Activated naive CD4-positive, alpha-beta T cell (primary cell): ENCODE measurements at places on chromosomes 6 and 20.

- no peak for DNase-seq
These were observed 1373.5 kb downstream of the GRIK2 start for GRCh38 chr6:102766963-102767362.

DNA sequence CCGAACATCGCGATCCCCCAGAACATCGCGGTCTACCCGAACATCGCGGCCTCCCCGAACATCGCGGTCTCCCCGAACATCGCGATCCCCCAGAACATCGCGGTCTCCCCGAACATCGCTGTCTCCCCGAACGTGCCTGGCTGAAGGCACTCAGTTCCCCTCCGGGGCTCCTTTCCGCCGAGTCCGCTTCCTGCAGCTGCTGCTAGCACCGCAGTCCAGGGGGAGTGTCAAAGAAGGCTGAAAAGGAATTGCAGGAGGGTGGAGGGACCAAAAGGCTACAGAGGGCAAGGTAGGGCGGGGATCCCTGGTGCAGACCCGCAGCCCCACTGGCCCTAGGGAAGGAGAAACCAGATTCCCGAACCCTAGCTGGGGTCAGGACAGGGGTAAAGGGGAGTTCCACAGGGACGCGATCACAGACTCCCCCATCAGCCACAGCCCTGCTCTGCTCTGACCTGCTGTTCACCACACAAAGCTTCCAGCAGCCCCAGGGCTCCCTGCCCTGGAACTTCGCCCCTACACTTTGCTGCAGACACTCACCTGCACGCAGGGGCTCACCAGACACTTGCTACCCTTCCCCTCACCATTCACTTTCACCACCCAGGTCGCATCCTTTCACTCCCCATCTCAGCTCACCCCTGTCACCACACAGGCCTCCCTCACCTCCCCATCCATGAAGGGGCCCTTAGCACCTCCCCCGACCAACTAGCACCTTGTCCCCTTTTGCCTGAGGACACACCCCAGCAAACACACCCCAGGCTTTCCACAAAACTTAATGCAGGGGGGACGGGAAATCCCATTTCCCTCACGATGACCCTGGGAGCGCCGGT is 1.7 kb downstream of the ULBP1 start:
- no peak for DNase-seq

DNA sequence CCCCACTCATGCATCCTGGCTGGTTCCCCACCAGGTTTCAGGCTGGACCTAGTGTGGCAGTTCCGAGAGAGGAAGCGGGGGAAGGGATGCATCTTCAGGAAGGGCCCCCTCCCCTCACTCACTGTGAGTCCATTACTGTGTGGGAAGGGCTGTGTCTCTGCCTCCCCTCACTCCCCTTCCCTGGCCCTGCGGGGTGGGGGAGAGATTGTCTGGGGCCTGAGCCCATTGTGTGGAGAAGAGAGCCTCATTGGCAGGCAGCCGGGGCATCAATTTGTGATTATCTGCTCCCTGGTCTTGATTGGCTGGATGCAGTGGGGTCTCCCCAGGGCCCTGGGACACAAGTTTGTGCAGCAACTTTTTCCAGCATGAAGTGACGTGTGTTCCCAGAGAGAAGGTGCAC is 4.1 kb upstream of the MYT1 start:
- no peak for DNase-seq

DNA sequence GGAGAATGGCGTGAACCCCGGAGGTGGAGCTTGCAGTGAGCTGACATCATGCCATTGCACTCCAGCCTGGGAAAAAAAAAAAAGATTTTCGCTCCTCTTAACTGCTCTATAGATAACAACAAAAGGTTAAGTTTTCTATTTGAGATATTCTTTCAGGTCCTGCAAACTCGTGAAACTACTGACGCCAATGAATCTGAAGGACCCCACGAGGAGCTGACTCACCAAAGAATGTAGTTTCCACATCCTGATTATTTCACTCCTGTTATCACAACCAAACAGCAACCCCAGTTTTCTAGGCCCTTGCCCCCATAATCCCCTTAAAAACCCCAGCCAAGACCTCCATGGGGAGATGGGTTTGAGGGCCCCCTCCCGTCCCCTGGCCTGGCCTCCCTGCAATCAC is 58.7 kb downstream of the OTOR start:
- no peak for DNase-seq

GRCh38 chr6:98014442-98015201 is 731.6 kb upstream of the MMS22L start:
- DNase-seq: no peak

- DNase-seq: no peak
These were observed 168.5 kb downstream of the SCP2D1 start for GRCh38 chr20:18981962-18982539.

- DNase-seq: no peak
These were observed 84.2 kb downstream of the HUS1B start for GRCh38 chr6:572596-573265.

- DNase-seq: no peak
These were observed 905 bp downstream of the RARS2 start for GRCh38 chr6:87588756-87589407.

DNA sequence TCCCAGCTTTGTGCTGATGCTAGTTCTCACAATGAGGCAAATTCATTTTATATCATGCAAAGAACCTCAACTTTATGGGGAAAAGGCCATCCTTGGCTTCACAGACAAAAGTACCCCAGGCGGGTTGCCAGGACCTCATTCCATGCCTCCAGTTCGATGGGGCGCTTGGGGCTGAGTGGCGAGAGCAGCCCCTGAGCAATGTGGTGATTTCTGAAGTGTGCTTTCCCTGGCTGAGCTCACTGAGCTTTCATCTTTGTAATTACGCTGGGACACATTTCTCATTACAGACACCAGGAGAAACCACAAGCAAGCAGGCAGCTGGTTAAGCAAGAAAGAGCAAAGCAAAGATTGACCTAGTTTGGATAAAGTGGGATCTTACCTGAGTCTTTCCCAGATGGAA is 301.5 kb upstream of the CDH4 start:
- no peak for DNase-seq

GRCh38 chr6:3363296-3364025 is 93.4 kb downstream of the SLC22A23 start:
- DNase-seq: no peak

DNA sequence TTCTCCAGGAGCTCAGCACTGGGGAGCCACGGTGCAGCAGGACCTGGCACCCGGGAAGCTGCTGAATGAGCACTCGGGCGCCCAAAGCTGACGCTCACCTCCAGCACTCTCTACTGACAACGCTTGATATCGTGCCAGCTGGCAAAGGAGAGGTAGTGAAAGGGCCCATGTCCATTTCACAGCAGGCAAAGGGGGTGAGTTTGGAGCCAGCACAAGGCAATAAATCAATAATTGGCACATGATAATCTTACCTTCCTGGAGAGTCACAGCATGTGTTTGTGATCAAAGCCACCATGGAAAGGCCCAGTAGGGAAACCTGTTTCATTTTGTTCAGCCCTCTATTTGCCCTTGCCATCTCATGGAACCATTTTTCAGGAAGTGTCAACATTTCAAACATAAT is 23.3 kb upstream of the SMIM26 start:
- no peak for DNase-seq

GRCh38 chr20:44540834-44541233 is 19.0 kb upstream of the SERINC3 start:
- DNase-seq: no peak

DNA sequence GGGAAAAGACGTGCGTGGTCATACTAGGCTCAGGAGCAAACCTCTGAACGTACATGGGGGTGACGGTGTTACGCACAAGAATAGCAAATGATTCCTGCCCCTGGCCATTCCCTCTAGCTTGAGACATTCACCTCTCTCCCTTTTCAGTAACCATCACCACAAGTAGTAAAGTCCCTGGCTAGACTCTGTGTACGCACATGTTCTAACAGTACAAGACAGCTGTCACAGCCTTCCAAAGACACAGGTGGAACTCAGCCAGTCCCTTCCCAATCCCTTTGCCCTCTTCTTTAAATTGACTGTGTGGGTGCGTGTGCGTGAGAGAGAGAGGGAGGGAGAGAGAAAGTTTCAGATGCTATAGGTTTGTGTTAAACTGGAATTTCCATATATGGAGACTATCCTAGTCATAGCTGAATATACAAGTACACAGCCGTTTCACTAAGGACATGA is 67.3 kb downstream of the LY86 start:
- no peak for DNase-seq

DNA sequence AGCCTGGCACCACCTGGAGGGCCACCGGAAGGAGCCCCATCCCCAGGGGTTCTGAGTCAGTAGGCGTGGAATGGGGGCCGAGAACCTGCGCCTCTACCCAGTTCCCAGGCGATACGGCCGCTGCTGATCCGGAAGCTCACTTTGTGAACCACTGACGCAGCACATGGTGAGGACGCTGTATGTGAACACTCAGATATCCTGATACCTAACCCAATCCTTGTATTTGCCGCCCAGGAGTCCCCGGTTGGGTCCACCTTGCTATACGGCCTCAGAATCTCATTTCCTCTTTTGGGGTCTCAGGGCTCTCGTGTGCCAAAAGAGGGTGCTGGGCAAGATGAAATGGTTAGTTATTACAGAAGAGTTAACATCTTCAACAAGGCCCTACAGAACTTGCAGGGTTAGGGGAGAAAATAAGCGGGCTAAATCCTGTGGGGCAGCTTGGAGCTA is 604 bp upstream of the RAB5IF start:
- peak; percentile 32 for DNase-seq

DNA sequence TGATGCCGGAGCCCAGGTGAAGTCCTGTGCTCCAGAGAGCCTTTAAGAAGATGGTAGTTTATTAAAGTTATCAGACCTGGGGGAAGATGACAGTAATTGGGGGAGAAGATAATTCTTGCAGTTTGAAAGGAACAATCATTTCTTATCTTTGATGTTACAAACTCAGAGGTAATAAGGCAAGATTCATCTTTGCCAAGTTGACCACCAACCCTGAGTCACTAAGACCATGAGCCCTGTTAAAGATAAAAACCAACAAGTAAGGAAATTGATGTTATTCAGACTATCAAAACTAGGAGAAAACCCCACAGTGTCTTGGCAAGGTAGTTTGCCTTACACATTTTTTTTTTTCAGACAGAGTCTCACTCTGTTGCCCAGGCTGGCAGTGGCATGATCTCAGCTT is 73.1 kb downstream of the MKKS start:
- no peak for DNase-seq

GRCh38 chr6:35391240-35391968 is 49.0 kb downstream of the PPARD start:
- DNase-seq: no peak
